ENCODE measurements at places on chromosomes 5 and 9.
A peak's percentile ranks its signal among the peaks of the same experiment; 100 is the strongest.

DNA sequence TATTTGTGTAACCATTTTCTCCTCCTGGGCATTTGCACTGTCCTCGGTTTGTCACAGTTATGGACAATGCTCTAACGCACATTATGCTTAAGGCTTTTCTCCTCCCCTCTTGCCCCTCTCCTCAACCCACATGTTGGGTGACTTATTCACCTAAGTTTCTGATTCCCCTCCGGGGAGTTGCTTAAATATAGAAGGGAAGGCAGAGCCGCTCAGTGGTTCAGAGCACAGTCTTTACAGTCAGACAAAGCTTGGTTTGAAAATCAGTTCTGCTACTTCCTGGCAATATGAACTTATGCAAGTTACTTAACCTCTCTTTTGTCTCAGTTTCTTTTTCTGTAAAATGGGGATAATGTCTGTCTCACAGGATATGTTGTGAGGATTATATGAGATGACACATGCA lies 41.2 kb upstream of the SPRY4 start:
- DNase-seq, result no peak

GRCh38 chr5:64619609-64620008 lies 70.7 kb upstream of the SHISAL2B start:
- DNase-seq, result no peak

DNA sequence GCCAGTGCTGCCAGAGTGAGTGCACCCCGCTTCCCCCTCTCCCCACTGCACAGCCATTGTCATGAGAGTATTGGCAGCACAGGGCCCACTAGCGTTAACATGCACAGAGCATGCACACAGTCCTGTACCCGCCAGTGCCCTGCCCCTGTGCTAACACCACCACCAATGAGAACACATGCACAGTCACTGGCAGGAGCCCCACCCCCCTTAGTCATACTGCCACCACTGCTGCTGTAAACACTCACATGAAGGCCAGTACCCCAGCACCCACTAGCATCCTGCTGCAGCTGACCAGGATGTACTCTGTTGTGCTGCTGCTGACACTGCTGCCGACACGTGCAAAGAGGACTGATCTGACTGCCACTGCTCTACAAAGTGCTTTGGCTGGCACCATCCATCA lies 19.5 kb upstream of the RANBP6 start:
- no peak for DNase-seq

DNA sequence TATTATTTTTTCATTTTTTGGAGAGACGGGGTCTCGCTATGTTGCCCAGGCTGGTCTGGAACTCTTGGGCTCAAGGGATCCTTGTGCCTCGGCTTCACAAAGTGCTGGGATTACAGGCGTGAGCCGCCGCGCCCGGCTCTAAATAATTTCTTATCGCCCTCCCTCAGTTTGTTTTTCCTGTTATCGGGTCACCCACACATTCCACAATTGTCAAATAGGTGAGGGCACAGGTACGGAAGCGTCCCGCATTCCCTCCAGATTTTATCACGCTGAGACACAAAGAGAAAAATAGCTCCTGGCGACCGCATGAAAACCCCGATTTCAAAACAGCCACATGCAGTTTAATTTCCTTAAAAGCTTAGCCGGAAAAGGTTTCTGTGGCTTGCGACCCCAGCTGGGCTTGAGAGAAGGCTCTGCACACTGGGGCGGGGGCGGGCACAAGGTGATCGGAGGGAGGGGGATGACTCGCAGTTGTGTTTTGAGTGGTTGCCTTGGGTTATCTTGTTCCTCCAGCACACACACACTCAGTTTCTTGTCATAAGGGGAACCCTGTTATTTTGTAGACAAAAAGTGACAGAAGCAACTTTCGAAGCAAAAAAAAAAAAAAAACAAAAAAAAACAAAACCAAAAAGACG lies 717 bp upstream of the IQGAP2 start:
- no peak for DNase-seq

DNA sequence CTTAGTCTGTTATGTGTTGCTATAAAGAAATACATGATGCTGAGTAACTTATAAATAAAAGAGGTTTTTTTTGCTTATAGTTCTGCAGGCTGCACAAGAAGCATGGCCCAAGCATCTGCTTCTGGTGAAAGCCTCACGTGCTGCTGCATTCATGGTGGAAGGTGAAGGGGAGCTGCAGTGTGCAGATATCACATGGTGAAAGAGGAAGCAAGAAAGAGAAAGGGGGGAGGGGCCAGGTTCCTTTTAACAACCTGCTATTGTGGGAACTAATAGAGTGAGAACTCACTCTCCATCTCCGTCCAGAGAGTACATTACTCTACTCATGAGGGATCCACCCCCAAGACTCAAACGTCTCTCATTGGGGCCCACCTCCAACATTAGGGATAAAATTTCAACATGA lies 12.5 kb upstream of the PARP8 start:
- no peak for DNase-seq

DNA sequence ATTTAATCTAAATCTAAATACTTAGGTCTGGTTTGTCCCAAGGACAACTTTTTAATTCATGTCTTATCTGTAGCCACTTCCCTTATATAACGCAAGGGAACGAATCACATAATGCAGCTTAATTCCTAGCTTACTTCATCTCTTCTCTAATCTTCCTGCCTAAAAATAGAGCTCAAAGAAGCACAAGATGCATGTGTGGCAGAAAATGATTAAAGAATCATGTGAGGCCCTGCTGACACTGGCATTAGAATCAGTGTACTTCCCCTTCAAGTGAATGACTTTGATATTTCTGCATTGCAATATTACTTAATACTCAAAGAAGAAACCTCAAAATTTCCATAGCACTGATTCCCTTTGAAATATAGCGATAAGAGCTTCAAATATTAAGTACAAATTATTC lies 317.9 kb upstream of the FTMT start:
- DNase-seq, result no peak

DNA sequence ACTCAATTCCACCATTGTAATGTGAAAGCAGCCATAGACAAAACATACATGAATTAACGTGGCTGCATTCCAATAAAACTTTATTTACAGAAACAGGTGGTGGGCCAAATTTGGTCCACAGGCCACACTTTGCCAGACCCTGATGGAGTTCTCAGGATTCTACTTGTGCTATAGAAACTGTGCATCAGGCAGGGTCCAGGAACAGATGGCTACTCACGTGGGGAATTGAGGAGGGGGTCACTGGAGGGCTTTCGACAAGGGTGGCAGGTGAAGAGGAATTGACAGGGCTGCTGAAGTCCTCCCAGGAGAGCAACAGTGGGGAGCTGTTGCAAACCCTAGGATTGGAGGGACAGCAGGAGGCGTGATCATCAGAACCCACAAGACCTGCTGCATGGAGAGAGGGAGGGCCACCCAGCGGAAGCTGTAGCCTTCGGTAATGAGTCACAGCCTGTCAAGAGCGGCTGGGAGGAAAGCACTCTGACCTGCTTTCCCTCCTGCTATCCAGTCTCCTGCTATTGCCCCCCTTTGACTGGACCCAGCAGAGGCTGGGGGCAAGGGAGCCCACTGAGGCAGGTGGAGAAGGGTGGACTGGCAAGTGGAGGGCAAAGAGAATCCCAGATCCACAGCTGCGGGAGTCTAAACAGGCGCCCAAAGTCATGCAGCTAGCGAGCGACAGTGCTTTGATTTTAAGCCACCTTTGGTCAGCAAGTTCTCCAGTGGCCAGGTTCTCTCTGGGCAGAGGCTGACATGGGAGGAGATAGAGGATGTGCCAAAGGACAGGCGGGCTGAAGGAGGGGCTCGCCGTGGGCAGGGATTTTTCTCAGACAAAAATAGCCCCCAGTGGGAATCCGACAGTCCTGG lies 138.3 kb upstream of the SMIM23 start:
- DNase-seq, result no peak

DNA sequence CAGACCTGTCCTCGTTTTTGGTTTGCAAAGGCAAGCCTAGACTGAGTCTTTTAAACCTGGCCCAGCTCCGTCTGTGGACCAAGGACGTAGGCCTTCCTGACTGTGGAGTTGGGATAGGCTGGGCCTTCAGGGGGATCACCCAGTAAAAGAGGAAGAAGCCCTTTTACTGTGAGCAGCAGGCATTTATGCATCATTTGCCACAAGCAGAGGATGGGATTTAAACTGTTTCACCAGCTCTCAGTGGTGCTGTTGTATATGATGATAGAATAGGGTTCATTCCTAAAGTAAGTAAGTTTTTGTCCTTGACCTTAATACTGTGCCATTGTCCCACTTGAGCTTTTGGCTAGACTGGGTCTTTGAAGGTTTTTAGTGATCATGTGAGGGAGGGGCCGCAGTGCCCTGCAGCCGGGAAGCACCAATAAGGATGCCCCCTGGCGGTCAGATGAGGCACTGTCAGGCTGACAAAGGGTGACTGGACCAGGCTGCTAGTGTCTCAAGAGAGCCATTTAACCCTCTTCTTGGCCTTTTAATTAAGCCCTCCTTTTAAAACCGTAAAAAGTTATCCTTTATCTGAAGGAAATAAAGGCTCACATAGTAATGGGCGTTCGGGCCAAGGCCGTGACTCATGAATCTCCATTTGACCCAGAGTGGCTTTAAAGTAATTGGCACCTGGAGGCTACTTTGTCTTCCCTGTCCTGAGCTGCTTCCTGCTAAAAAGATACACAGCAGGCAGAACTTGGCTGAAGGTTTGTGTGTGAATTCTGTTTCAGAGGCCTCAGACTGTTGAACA lies 74.0 kb downstream of the UBAP1 start:
- peak; percentile 56 for DNase-seq

DNA sequence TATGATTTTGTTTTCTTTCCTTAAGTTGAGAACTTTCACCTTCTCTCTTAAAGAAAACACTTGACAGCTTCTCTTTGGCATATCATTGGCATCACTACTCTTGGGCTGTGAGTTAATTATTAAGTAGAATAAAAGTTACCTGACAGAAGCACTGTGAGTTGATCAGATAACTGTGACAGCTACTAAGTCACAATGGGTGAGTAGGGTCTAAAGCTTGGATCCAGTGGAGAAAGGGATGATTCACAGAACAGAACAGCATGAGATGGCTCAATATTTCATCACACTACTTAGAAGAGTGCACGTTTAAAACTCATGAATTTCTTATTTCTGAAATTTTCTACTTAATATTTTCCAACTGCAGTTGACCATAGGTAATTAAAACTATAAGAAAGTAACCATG lies 268.5 kb upstream of the NMUR2 start:
- no peak for DNase-seq

DNA sequence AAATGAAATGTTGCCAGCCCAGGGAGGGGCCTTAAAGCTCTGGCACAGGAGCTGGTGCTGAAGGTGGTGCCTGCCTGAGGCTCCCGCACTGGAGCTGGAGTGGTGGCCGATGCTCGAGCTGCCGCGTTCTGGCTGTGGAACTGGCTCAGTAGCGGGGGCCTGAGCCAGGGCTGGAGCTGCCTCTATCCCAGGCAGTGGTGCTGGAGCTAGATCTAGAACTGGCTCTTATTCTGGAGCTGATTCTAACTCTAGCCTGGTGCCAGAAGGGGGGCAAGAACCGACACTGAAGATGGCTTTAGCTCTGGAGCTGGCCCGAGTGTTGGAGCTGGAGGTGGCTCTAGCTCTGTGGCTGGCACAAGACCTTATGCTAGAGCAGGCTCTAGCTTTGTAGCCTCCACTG lies 19.2 kb downstream of the OBP2B start:
- DNase-seq, result no peak
